ENCODE measurements at places on chromosomes 13 and 19.

DNA sequence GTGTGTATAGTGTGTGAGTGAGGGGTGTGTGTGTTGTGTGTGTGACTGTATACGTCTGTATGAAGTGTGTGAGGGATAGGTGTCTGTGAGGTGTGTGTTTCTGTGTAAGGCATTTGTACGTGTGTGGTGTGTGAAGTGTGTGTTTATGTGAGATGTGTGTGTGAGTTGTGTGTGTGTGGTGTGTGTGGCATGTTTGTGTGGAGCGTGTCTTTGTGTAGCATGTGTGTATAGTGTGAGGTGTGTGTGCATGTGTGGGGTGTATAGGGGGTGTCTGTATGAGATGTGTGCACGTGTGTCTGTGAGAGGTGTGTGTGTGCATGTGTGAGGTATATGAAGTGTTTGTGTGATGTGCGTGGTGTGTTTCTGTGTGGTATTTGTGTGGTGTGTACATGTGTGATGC lies 13.2 kb upstream of the TNFRSF19 start:
- no peak for DNase-seq

DNA sequence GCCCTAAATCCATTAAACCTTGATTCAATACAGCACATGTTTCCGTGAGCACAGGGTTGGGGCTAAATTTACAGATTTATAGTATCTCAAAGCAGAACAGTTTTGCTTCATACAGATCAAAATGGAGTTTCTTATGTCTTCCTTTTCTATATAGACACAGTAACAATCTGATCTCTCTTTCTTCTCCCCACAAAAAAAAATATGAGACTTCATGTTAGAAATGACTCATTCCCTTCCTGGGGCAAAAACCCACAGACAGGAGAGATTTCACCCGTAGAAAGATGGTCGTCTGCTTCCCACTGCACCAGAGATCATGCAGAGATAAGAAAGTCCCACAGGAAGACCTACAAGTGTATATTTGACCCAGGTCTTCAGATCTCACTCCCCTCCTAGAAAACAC lies 7.7 kb upstream of the ZNF611 start:
- DNase-seq = no peak

DNA sequence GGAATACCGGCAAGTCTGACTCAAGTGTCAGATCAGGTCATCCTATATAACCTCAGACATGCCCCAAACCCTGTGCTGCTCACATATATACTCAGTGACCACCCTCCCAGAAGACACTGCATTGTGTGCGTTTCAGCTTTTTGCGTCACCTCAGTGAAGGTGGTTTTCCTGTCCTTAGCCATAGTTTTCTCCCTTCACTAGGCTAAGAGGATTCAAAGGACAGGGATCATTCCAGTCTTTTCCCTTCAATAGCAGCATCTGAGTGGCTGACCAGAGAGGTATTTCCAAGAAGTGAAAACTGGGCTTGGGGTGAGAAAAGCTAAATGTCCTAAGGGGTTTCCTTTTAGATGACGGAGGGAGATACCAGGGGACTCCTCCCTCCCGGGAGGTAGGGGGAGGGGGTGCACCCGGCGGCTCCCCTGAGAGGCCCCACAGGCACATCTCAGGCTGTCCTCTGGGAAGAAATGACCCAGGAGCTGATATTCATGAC lies 12.7 kb upstream of the OR10H1 start:
- DNase-seq = no peak

DNA sequence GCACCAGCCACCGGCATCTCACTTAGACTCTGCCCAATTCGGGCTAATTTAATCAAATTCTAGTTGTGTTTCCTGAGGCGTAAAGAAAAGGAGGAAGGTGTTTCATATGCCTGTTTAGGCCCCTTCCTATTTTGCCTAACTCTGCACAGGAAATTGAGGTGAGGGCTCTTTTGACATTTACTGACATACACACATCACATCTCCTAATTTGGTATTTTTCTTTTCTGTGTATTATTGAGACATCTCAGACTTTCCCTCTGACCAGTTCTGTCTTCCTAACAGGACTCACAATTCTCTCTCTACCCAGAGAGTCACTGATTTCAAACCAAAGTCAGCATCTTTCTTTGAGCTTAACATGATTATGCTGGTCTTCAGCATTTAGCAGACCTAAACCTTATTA lies 7.9 kb downstream of the CEACAM3 start:
- no peak for DNase-seq

DNA sequence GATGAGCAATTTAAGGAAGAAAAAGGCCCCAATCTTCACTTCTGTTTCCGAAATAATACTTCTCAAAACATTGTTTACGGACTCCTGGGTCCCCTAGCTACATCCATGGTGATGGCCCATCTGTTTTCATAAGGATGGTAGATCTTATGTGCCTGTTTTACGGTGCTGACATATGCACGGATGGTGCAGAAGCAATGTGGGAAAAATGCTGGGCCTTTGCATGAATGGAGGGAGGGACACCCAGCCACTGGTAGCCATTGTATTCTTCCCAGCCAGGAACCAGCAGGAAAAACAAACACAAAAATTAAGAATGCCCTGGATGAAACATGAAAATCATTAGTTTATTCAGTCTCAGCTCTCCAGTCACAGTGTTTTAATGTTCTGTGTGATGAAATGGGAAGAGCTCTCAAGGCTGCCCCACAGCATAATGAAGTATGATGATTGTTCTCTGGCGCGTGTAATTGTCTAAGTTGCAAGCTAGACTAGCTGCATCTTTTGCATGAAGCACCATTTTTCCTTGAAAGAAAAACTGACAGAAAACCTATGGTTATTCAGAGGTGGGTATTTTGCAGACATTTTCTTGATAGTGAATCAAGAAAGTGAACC lies 1201.1 kb upstream of the SLC10A2 start:
- no peak for DNase-seq

- no peak for DNase-seq
Observed at GRCh38 chr19:54947381-54947780, at the start of gene NLRP7. Gene NLRP7 (minus strand): TSS chr19:54947530.

GRCh38 chr13:113862931-113863523 lies 849 bp downstream of the GAS6 start:
- DNase-seq = no peak

GRCh38 chr19:2777952-2778683 lies 5.0 kb downstream of the SGTA start:
- DNase-seq = no peak

GRCh38 chr19:46328079-46328478 lies 18.8 kb upstream of the PPP5C start:
- DNase-seq = no peak

DNA sequence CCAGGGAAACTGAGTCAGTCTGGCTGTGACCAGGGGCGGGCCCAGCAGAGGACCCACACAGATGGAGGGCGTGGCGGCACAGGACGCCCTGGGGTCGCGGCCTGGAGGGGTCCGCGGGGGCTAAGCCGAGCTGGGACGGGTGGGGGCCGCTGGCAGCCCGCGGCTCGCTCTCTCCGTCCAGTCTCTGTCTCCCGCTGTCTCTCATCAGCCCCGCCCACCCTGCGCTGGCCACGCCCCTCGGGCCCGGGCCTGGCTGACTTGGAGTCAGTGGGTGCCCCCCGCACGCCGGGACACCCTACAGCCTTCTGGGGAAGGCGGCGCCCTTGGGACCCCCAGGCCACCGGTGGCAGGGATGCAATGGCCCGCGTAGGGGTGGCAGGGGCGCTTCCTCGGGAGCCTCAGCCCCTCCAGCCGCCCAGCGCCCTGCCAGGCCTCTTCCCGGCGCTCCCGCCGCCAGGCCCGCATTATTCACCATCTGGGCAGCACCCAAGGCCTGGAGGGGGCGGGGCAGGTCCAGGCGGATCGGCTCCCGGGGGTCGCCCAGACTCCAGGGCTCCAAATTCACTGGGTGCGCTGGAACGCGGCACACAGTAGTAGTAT lies at the start of gene TBXA2R:
TBXA2R (minus strand) TSS at position 186 of the 600 bp plus-strand sequence. CDS start 6,241 bp downstream, outside the sequence.
- peak; percentile 73 for DNase-seq

- DNase-seq = peak; percentile 67
Observed at GRCh38 chr19:10104665-10105508, 1.3 kb upstream of the PPAN start.
